RKO (cell line): ENCODE measurements at places on chromosomes 2 and 18.

- DNase-seq = no peak
Observed at GRCh38 chr2:53544871-53545558, 222.6 kb upstream of the CHAC2 start.

GRCh38 chr2:106805716-106806115, 80.3 kb downstream of the ST6GAL2 start:
- DNase-seq = no peak

GRCh38 chr2:69560147-69560482, 83.4 kb downstream of the AAK1 start:
- DNase-seq = no peak

- no peak for DNase-seq
Observed at GRCh38 chr2:237876532-237876931, 17.1 kb downstream of the RAMP1 start.

DNA sequence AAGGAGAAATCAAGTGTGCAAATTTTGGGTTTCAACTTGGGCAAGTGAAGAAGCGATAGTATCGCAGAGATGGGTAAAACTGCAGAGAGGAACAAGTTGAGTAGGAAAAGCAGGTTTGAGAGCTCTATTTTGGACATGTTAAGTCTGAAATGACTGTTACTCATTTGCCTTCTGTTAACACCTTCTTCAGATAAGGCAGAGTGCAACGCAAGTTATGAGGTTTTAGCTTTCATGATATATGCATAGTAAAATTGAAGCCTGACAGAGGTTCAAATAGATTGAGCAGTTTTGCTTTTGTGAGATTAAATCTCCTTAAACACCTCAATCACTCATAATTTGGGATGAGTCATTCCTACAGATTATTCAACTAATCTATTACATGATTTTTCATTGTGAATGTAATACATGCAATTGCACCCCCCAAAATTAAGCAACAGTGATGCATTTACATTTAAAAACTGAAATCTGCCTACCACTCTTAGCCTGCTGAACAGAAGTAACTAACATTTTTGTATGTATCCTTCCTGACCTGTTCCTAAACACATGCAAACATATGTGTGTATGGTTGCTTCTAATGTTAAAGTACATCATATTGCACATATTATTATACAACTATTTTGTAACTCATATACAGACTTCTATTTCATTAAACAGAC, 575.4 kb downstream of the ARHGAP15 start:
- DNase-seq = no peak

DNA sequence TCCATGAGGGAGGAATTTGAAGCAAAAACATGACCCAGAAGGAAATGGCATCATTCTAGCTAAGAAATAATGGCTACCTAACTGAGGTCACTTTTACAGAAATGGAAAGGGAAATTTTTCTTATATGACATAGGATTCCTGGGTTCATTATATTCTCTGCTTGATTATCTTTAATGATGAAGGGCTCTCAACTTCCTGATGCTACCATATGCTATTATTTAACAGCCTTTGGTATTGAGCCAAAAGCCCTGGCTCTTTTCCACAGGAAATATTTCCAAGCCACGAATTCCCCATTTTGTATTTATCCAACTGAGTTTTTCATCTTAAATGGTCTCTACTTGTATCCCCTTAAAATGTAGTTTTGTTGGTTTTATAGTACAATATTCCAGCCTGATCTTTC, 63.2 kb upstream of the NPAS2 start:
- DNase-seq = no peak

DNA sequence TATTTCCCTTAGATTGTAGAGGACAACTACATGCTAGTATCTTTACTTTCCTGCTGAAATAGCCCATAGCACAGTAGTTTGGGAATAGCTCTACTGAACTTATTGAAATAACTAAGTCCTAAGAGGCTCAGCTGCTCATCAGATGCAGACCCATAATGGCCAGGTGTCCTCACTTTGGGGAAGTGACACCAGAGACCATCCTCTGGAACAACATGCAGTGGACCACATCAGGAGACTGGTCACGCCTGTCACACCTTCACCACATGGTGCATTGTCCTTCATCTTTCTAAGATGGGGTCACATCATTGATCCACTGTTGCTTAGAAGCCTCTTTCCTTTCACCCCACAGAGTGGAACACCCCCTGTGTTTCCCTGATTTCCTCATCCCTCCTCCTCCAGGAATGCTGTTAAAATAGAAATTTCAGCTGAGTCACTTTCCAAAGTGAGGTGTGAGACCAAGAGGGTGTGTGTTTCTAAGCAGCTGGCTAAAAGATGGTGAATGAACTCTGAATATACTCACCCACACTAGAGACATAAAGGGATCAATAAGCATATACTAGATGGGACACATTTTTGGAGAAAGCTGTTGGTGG, 215.2 kb upstream of the LRRTM1 start:
- no peak for DNase-seq

- DNase-seq = no peak
Observed at GRCh38 chr2:69253112-69253511, 133.9 kb downstream of the GFPT1 start.

GRCh38 chr2:165238295-165238694, 919 bp upstream of the SCN2A start:
- DNase-seq = peak; percentile 2

DNA sequence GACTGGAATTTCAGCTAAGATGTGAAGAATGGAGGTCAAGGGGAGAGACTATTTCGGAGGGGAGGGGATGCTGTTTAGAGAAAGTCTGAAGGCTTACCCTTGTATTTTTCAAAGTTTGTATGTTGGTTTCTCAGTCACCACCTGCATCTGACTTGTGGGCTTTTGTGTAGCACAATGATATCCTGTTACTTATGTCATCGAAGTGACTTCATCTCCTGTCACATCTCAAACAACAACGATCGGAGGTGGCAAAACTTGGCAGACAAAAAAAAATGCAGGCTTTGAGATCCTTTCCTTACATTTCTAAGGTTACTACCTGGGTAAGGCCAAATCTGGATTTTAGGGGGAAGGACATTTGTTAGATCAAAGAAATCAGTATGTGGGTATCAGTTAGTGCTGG, 11.7 kb upstream of the CXCR4 start:
- DNase-seq = peak; percentile 11

- no peak for DNase-seq
Observed at GRCh38 chr18:5414546-5414945, 119.0 kb upstream of the ZBTB14 start.

- no peak for DNase-seq
Observed at GRCh38 chr18:46609048-46609447, 48.0 kb downstream of the LOXHD1 start.

GRCh38 chr2:189802396-189802912, 18.2 kb downstream of the PMS1 start:
- no peak for DNase-seq

- no peak for DNase-seq
Observed at GRCh38 chr2:20624884-20625485, 25.9 kb downstream of the HS1BP3 start.

GRCh38 chr2:120677221-120677620, 58.4 kb upstream of the GLI2 start:
- DNase-seq = no peak

DNA sequence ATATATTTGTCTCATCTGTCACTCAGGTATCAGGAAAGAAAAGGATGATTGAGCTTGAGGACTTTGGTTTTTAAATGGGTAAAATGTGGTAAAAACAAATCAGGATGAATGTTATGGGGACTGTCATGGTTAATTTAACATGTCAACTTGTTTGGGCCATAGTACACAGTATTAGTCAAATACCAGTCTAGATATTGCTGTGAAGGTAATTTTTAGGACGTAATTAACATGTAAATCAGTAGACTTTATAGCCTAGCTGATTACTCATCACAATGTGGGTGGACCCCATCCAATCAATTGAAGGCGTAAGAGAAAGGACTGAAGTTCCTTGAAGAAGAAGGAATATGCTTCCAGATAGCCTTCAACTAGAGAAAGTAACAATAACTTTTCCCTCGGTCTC, 275.7 kb upstream of the ZNF804A start:
- no peak for DNase-seq

DNA sequence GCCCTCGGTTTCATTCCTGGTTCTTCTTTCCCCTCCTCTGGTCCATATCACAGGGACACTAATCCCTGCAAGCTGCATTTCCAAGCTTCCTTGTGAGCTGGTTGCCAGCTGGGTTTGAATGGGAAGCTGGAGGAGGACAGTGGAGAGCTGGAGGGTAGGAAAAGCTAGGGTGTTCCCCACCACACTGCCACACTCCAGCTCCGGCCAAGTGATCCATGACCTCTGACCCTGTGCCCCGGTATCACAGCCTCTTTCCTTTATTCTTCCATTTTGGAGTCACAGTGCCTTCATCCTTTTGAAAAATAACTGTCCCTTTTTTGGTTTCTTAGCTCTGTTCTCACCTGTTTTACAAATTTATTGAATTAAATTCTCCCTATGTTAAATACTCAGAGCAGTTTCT, 13.1 kb upstream of the NR4A2 start:
- DNase-seq = no peak

DNA sequence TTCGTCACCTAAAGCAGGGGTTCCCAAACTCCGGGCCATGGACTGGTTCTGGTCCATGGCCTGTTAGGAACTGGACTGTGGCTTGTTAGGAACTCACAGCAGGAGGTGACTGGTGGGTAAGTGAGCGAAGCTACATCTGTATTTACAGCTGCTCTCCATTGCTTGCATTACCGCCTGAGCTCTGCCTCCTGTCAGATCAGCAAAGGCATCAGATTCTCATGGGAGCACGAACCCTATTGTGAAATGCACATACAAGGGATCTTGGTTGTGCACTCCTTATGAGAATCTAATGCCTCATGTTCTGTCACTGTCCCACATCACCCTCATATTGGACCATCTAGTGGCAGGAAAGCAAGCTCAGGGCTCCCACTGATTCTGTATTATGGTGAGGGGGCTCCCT, 217.0 kb downstream of the ZFP36L2 start:
- DNase-seq = no peak

DNA sequence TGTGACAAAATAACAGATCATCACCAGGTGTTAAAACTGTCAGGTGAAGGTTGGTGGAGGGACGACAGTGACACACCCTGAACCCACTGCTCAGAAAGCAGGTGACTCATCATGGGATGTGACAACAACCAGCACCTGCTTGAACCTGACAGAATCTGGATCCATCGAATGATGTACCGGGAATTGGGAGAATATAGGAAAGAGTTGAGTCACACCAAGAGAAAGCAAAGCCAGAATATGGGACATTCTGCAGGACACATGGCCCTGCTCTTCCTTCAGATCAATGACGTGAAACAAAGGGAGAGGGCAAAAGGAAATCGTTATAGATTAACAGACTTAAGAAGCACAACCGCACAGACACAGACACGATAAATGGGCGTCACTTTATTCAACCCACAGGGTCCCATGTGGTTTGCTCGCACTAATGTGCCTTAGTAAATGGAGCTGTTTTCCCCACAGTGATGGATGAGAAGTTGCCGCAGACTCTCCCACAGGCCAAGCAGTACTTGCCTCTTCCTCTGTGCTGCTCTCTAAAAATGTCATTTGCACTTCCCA, 100.1 kb downstream of the CRACDL start:
- no peak for DNase-seq

DNA sequence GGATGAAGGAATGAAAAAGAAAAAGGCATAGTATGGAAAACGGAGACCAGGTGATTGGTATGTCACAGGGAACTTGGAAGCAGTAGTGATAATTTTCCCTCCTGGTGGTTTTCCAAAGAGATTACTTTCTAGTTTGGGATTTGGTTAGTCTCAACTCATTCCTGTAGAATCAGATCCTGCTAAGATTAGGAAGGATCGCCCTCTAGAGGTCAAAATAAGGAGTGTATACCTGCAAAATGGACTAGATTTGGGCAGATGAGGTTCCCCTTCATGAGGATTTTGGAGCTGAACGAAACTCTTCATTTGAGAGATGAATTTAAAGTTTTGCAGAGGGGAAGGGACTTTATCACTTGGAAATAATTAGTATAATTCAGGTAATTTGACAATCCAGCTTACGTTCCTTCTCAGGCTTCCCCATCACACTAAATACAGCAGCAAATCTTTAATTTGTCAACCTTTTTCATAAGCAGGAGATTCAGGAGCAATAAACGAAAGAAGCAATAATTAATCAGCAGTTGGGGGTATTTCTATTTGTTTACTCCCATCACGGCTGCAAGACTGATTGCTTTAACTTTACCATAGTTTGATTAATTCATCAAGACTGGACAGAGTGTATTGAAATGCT, 65.2 kb downstream of the CCDC195 start:
- peak; percentile 66 for DNase-seq

GRCh38 chr2:157830696-157831570, 45.2 kb downstream of the ACVR1 start:
- peak; percentile 87 for DNase-seq

GRCh38 chr2:188978291-188979081, 4.3 kb downstream of the COL3A1 start:
- DNase-seq = peak; percentile 11

DNA sequence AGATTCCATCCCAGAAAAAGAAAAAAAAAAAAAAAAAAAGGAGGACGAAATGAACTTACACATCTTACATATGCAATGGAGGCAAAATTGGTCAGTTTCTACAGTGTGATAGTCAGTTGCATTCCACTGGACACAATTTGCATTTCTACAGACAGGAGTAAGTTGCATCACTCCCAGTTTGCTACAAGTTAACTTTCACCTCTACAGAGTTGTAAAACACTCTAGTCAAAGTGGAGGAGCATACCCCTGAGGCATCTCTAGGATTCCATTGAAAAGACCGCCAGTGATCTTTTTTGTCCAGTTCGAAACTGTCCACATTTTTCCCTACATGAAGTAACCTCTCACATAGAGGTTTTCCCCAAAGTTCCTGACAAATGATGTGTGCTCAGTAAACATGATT, 202.8 kb downstream of the VAPA start:
- DNase-seq = no peak

DNA sequence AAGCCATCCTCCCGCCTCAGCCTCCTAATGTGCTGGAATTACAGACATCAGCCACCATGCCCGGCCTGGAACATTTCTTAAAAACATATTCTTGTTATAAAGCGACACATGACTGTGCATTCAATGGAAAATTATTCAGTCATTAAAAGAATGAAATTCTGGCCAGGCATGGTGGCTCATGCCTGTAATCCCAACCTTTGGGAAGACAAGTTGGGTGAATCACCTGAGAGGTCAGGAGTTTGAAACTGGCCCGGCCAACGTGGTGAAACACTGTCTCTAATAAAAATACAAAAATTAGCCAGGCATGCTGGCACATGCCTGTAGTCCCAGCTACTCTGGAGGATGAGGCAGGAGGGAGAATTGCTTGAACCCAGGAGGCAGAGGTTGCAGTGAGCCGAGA, 21.6 kb upstream of the RPRD1A start:
- no peak for DNase-seq
